ENCODE measurements at places on chromosomes 11 and 22. TPM values are rescaled to one million over a fixed set of nuclear protein-coding genes. Genes with fewer than 3 reads are reported as not detected.

The H19 gene
- polyA plus RNA-seq = 9,391 TPM

The UVRAG gene
- 12.3 TPM for polyA plus RNA-seq

The CCDC116 gene
- 0.94 TPM for polyA plus RNA-seq

The TMEM121B gene
- 4.4 TPM for polyA plus RNA-seq

The MUC5AC gene
- not detected for polyA plus RNA-seq

The ABCG4 gene
- polyA plus RNA-seq = 0.28 TPM

The CYP2D6 gene
- polyA plus RNA-seq = 6.4 TPM

The TMPRSS13 gene
- 0.11 TPM for polyA plus RNA-seq

The OVCH2 gene
- polyA plus RNA-seq = 0.15 TPM

DNA sequence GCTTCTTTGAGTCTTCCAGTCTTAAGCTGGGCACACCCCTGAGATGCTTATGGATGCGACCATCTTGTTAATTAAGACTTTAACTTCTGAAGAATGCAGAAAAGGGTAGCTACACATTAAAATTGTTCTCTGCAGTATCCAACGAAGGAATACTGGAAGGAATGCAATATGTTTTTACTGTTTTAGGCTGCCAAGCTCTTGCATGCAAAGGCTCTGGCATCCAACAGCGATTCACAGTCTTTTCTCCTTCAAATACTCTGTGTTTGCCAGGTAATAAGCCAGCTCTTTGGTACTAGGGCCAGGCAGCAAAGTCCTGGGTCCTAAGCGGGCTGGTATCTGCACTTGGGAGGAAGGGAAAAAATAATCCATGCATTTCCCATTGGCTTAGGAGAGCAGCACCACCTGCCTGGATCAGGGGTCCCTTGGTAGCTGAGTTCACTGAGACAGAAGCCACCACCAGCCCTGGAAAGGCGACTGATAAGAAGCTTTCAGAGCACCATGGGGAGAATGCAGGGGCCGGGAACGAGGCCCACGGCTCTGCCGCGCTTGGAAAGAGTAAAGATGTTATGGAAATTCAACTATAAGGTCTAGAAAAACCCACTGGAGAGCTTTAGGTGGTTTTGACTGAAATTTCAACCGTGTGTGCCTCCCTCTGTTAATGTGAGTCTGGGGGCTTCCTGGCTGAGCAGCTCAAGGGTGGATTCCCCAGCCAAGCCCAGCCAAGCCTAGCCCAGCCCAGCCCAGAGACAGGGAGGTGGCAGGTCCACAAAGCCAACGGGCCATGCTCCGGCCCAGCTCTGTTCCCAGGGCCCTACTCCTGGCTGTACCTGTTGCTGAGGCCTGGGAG, 67.0 kb upstream of the CCND1 start:
- DNase-seq = no peak

DNA sequence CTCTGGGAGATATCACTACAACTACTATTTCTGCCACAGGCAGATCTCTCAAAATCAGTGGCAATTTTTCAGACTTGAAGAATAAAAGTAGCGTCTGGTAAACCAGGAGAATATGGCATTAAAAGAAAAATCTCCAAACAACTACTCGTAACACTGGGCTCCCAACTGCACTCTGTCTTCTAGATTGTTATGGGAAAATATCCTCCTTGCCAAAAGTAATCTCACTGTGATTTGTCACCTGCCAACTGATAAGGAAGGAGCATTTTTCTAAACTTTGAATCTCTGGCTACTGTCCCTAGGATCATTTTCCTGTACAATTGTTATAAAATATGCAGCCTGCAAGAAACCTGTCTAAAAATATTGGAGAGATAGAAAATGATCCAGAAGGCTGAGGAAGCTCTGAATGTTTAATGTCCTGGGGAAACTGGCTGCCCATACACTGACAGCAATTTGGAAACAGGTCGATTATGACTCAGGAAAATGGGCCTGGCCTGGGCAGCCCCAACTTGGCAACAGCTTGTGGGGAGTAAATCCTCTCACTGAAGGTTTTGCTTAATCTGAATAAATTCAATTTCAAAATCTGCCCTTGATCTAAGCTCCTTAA, 90.5 kb upstream of the DBX1 start:
- DNase-seq = no peak

- no peak for DNase-seq
These were observed 36.4 kb downstream of the DKK3 start for GRCh38 chr11:11971906-11972547.

DNA sequence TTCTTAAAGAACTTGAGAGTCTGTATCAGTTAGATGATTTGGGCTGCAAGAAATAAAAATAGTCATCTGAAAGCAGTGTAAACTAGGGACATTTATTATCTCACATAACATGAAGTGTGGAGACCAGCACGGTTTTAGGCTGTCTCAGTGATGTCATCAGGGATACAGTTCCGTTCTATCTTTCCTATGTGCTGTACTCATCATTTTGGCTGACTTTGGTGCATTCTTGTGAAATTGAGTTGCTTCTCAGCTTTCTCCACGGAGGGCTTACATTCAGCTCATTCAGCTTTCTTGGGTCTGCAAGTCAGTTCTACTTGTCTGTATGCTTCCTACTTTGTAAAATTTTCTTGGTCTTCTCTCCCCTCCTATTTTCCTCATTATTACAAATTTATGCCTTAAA, 51.8 kb upstream of the LIN7C start:
- no peak for DNase-seq

DNA sequence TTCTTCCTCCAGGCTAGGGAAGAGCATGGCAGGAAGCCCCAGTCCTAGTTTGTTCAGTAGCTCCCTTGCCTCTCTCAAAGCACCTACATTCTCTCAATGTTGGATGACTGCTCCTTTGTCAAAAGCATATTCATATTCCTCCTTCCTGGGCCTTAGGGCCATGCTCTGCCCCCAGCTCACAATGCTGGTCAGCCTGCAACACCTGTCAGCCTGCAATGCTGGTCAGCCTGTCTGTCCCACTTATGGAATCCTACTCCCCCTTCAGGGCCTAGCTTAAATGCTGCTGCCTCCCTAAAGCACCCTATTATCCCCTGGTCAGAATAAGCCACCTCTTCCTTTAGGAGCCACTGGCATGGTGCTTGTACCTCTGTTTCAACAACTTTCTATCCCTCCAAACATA, 45.2 kb downstream of the SERGEF start:
- DNase-seq = no peak

DNA sequence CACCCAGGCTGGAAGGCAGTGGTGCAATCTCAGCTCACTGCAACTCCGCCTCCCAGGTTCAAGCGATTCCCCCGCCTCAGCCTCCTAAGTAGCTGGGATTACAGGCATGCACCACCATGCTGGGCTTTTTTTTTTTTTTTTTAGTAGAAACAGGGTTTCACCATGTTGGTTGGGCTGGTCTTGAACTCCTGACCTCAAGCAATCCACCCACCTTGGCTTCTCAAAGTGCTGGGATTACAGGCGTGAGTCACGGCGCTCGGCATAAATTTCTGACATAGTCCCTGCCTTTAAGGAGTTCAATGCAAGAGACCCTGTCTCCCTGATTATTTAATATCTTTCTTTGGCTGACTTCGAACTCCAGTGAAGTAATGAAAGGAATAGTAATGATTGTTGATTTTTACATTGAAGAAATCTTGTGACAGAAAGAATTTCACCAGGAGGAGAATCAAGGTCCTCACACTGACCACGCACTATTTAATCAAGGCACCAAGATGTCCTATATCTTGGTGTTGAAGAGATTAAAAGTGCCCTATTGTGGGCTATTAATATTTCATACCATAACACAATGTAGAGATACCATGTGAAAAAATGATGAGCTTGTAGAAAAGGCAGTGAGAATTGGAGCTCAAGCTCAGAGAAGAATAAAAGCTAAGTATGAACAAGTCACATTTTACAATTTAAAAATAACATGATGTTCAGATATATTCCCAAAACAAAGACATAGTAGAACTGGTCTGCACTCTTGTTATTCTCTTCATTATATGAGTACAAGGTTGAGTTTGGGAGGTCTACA, 71.6 kb upstream of the BLID start:
- no peak for DNase-seq

DNA sequence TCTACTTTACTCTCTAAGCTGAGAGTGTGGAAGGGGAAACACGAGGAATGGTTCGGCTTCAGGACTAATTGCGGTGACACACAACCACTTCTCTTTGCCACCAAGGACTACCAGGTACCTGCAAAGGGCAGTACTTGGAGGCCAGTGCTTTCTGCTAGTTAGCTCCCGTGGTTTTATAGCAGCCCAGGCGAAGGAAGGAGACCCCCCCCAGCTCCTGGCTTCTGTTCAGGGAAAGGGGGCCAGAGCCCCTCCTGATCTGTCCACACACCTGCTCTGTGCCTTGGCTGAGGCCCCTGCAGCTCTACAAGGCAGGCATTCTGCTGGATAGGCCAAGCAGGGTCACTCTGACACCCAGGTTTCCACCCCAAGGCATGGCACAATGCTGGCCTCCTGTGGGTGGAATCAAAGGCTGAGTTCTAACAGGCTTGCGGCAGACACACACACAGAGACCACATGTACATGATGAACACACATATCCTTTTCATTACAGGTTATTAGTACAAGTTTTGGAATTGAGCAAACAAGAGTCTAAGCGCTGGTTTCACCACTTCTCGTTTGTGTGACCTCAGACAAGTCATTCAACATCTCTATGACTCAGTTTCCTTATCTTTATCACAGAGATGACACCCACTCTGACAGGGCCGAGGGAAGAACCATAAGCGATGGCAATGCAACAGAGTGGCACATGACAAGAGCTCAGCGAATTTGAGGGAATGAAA, 7.5 kb downstream of the SERPIND1 start:
- DNase-seq = no peak

GRCh38 chr22:31346255-31346732, at the start of gene PATZ1:
Gene PATZ1, minus strand, starts transcription at chr22:31346346. Its CDS starts 744 bp downstream, at chr22:31345602.
- DNase-seq = peak; percentile 88

DNA sequence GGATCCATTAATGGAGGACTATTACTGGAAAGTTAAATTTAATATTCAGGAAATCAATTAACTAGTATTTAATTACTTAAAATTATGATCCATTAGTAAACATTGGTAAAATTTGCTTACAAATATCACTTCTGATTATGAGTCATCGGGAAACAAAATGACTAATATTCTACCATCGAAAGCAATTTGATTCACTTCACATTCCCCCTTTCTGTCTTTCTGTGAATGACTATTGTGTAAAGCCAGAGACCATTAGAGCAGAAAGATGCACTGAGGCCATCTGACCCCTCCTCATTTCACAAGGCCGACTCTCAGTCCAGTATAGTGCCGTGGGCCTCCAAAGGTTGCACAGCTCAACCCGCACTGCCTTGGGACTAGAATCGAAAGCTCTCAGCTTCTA, 619.0 kb downstream of the OPCML start:
- DNase-seq = no peak

DNA sequence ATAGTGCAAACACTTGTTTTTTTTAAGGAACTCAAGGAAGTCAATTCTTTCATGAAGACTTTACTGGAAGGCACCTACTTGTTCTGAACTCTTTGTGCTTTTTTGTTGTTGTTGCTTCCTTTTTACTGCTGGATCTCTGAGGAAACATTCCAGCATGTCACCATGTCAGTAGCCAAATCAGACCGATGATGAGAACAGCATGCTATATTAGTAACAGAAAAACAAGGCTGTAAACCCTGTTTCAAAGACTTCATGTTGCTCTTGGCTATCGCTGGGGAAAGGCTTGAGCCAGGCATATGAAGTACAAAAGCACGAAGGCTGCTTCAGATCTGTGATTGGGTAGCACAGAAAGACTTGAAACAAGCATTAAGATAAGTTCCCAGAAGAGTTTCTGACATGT, 125.6 kb upstream of the SLC5A12 start:
- DNase-seq = peak; percentile 53

DNA sequence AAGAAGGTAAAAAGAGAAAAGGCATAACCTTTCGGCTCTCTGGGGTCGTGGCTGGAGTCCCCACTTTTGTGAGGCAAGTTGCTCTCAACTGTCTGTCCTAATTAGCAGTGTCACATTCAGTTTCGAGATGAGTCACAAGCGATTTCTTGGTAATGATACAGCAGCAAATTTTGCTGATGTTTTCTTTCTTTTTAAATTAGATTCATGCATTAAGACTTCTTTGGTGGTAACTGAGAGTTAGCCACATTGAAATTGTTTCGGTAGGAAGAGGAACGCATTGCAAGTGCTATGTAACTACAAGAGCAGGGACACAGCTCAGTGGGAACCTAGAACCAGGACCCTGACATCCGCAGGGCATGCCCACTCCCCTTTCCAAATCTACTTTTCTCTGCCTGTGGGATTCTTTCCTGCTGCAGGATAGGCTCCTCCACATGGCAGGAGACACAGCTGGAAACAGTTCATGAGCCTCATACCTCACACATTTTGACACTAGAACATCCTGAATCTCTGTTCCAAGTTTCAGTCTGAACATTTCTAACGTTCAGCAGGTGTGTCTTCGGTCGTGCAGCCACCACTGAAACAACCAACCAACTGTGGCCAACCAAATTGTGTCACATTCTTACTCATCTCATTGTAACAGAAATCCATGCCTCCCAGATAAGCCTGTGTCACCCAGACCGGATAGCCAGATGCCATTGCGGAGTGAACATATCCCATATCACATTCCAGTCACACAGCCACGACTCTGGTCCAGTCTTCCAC, 987.6 kb downstream of the NTM start:
- no peak for DNase-seq

GRCh38 chr11:128375961-128376360, 211.4 kb downstream of the ETS1 start:
- no peak for DNase-seq

- no peak for DNase-seq
These were observed 16.6 kb downstream of the TBC1D10A start for GRCh38 chr22:30309951-30310741.

DNA sequence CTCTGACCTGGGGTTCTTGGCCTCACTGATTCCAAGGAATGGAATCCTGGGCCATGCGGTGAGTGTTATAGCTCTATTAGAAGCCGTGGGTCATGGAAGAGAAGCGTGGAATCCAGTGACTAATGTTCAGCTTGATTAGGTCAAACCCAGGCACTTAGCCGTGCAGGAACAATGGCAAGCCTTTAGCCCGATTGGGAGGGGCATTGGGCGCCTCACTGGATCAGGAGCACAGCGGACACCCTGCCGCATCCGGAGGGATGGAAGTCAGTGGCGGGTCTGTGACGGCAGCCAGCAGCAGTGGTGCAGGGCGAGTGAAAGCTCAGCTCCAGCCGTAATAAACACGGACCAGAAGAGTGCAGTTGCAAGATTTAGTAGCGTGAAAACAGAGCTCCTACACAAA, 20.5 kb upstream of the SLC17A6 start:
- DNase-seq = no peak

GRCh38 chr11:124340142-124340447, 20.1 kb upstream of the OR8D2 start:
- DNase-seq = no peak

- DNase-seq = no peak
These were observed 47.1 kb downstream of the BID start for GRCh38 chr22:17726928-17727897.

- DNase-seq = no peak
These were observed 7.3 kb downstream of the SNX19 start for GRCh38 chr11:130908770-130909625.

GRCh38 chr11:107648242-107648641, 57.3 kb downstream of the ELMOD1 start:
- DNase-seq = no peak

Data from muscle of arm (tissue), 14 donors.